ENCODE measurements at places on chromosomes 11 and 22.

DNA sequence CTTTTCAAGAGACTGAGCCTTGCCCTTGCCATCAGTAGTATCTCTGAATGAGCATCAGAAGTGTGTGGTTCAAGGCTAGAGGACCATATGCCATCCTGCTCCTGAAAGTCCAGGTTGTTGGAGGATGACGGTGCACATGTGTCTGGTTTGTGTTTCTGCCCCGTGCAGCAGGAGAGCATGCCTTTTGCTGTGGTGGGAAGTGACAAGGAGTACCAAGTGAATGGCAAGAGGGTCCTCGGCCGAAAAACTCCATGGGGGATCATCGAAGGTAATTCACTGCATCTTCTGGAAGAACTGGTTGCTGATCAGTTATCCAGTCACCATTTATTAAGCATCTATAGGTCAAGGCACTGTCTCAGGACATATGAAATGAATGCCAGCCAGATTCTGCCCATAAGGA is 6.1 kb upstream of the WBP2NL start:
- peak; percentile 3 for DNase-seq

DNA sequence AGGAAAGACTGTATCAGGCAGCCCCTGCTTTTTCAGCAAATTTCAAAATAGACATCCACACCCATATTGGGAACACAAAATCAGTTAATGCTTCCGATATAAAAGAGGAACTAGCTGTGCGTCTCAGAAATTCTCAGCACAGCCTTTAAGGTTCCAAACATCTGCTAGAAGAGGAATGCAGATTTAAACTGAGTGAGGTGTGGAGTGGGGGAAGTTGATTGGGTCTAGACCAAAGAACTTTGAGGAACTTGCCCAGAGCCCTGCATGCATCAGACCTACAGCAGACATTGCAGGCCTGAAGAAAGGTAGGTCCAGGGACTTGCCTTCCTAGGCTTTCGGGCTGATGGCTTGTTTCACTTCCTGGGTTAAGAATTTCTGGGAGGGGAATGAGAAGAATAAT is at the start of gene MS4A4A:
Gene MS4A4A (plus strand): TSS at position 255 of the 400 bp plus-strand sequence. CDS start 10 bp downstream, at position 265.
- no peak for DNase-seq

- DNase-seq = no peak
Measured at GRCh38 chr11:130282111-130282510, 32.6 kb downstream of the ZBTB44 start.

GRCh38 chr22:25567251-25567675 is 2.8 kb downstream of the GRK3 start:
- DNase-seq = no peak

- no peak for DNase-seq
Measured at GRCh38 chr11:33060271-33060670, 20.9 kb downstream of the TCP11L1 start.

All from AG08396 (cell line).